Mesothelial cell of epicardium (in vitro differentiated cells): ENCODE measurements at places on chromosomes 3 and 15. TPM values are rescaled to one million over a fixed set of nuclear protein-coding genes. Genes with fewer than 3 reads are reported as not detected.

PLA2G4E gene
- total RNA-seq = not detected in 3 replicates

RETNLB gene
- total RNA-seq = not detected in 3 replicates

- no peak overlapping the region for H3K4me3 ChIP-seq
- H3K36me3 ChIP-seq = no peaks in the 10 kb centered on the region
- H3K27ac ChIP-seq = no peak overlapping the region
- peaks cover 34% of the 10 kb centered on the region for H3K4me1 ChIP-seq
Observed at GRCh38 chr3:136184703-136185102, 11.4 kb downstream of the MSL2 start.

DNA sequence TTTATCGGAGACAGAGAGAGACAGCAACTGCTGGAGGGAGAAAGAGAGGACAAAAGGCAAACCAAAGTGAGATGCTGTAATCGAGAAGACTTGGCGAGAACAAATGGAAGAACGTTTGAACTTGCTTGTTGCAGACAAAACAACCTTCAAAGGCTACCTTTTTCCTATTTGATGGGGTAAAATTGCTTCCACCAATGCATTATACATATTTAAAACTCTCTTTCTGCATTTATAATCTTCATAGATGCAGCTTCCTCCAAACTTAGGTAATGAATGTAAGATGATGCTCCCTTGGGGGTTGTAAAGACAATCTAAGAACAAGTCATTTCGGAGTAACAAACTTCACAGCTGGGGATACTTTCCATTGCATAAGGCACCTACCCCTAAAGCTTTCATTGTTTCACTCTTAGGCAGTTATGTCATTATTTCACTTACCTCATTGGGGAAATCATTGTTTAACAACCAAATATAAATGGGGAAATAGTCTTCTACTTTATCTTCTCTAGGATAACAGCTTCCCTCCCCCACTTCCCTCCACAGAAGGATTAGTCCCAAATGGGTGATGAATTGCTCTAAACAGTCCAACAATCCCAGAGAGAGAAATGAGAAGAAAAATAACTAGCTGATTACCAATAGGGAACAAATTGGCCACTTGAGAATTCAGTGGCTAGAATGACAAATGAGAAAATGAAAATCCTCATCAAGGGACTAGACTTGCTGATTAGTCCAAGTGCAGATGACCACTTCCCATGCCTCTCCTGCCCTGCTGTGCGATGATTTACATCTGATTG is 269.8 kb upstream of the ADAMTS9 start:
- DNase-seq = no peak
- no peaks in the 10 kb centered on the region for H3K27me3 ChIP-seq
- H3K4me1 ChIP-seq = peaks cover 25% of the 10 kb centered on the region
- no peaks in the 10 kb centered on the region for H3K36me3 ChIP-seq
- no peak overlapping the region for H3K27ac ChIP-seq

DNA sequence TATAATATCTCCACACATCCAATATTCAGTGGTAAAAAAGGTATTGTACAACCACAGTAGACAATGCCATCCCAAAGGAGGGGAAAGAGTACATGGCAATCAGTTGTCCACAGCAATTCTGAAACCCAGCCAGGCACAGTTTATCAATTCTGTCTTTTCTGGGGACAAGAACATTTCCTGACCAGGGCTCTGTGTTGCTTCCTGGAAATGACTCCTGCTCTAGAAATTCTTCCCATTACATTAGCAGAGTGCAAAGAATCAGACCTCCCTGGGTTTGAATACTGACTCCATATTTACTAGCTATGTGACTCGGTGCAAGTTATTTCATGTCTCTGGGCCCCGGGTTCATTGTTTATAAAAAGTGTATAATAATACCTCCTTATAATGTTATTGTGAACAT is 220.4 kb upstream of the CFAP20DC start:
- DNase-seq = no peak
- no peaks in the 10 kb centered on the region for H3K36me3 ChIP-seq
- H3K27ac ChIP-seq = no peak overlapping the region
- H3K27me3 ChIP-seq = peaks cover 48% of the 10 kb centered on the region
